ACHN (cell line): ENCODE measurements at places on chromosomes 4 and X.

DNA sequence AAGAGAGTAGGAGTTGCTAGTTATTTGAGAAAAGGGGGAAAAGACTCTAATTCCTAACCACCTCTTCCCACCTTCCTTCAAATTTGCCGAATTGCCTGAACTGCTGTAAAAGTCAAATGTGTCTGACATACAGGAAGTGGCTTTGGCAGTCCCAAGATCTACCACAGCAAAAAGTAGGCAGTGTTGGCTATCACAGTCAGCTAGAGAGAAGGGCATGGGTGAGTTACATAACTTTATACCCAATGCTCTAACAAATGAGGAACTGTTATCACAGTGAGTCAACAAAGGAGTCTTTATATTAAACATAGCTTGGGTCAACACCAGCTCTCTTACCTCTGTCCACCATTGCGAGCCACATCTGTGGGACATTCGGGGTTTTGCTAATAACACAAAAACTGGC is 2.4 kb upstream of the MBNL3 start:
- peak; percentile 18 for DNase-seq

DNA sequence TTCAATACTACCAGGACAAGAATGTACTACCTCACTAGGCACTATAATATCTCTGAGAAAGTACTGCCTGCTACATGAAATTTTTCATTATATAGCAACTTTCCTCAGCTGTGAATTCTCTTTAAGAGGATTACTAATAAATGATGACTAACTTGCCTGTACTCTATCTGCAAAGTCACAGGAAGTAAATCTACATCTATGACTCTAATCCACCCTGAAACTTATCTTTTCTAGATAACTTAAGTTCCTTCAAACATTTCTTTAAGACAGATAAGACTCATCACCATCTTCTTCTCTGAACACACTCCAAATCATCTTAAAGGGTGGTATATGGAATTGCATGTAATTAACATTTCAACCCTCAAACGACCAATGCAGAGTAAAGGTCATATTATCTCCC is 28.8 kb downstream of the RPS6KA3 start:
- no peak for DNase-seq

DNA sequence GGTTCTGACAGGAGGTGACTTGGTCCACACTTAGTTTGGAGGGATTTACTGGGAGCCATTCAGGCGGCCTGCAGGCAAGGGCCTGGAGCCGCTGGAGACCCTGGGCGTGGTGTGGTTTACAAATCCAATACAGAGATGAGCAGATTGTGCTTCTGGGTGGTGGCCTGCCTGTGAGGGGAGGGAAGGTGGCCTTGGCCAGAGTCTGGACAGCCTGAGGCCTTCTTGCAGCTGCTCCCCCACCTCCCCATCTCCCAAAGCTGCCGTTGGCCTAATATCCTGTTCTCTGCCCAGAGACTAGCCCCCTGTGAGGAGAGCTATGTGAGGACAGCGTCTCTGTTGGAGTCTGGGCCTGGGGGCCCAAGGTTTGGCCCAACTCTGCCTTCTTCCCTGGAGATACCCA is 163.9 kb upstream of the MAMLD1 start:
- DNase-seq = no peak

GRCh38 chr4:89283226-89284009 is 24.2 kb downstream of the GPRIN3 start:
- DNase-seq = no peak

DNA sequence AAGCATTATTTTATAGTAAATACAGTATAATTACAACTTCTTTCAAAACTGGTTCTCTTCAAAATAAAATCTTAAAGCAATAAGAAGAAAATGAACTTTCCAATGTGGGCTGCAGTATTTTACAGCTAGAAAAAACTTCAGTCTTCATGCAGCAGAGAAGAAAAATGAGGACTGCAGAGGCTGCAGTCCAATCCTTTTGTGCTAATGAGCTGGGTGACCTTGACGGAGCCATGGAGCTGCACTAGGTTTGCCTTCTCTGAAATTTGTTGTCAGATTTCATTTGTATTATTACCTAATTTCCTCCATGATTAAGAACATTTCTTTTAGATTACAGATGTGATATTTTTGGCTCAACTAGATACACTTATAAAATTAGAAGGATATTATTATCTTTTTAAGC is 245.2 kb upstream of the ADAMTS3 start:
- DNase-seq = no peak

DNA sequence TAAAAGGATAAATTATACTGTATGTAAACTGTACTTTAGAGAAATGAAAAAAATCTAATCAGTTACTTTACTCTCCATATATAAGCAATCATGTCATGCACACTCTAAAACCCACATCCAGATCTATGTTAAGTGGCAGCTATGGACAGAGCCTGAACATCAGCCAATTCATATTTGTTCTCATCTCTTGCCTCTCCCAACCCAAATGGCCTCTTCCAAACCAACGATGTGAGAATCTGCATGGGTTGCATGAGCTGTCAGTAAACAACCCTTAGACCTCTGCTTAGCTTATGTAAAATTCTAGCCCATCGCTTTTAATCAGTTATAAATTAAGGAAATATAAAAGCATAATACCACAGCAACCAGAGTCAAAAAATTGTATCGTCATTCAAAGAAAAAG is 288.7 kb upstream of the INTU start:
- no peak for DNase-seq

- no peak for DNase-seq
Observed at GRCh38 chr4:1766106-1767060, 26.7 kb upstream of the FGFR3 start.

GRCh38 chrX:149860445-149860844 is 20.5 kb upstream of the MAGEA8 start:
- DNase-seq = no peak

GRCh38 chrX:103932133-103932532 is 30.3 kb upstream of the TMSB15B start:
- no peak for DNase-seq

- no peak for DNase-seq
Observed at GRCh38 chr4:87506974-87507701, 22.0 kb downstream of the SPARCL1 start.

DNA sequence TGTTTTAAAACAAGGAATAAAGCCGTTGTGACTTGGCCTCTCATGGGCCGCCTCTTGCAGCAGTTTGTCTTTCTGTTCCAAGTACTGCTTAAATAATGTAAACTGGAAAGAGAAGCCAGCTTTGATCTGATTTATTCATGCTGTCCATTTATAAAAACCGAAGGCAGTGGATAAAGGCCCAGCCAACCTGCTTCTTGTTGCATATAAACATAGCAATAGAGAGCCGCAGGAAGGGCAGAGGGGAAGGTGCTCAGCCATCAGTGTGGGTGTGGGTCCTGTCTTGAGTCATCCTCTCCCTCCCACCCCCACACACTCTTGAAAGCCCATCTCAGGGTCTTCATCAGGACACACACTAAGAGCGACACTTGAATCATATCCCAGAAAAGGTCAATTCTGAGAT is 187.9 kb upstream of the FAM9B start:
- DNase-seq = no peak

- DNase-seq = no peak
Observed at GRCh38 chrX:31609130-31609529, 537.3 kb upstream of the FTHL17 start.

- peak; percentile 62 for DNase-seq
Observed at GRCh38 chrX:38233891-38234667, 13.4 kb upstream of the SRPX start.

GRCh38 chr4:94302191-94302590 is 40.4 kb downstream of the HPGDS start:
- DNase-seq = no peak

GRCh38 chr4:152936446-152937335 is 568 bp downstream of the FHDC1 start:
- peak; percentile 5 for DNase-seq

DNA sequence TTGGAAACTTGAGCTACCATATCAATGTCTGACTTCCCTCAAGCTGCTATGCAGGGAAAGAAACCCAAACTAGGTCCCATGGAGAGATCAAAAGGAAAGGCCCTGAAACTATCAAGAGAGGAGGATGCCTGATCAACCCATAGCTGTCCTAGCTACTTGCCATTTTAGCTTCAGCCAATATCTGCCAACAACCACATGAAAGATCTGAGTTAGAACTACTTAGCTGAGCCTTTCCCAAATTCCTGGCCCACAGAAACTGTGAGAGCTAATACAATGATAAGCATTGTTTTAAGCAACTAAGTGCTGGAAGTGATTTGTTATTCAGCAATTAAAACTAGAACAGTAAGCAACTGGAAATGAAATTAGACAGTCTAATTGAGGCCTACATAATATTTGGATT is 6.3 kb upstream of the ARHGEF38 start:
- no peak for DNase-seq

GRCh38 chr4:67250131-67250896 is 295.0 kb downstream of the CENPC start:
- DNase-seq = no peak

DNA sequence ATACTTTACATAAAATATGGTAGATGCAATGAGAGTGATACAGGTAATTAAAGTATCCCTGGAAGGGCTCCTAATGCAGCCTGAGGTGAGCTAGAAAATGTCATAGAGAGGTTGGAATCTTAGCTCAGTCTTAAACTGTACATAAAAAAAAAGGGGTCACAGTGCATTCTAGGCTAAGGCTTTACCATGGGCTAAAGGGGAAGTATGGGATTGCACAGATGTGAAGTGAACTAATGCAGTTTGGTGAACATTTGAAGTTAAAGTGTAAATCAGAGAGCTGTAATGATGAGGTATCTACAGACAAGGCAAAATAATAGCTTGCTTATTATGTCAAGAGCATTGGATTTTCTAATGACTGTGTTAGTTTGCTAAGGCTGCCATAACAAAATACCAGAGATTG is 405.9 kb downstream of the ADGRL3 start:
- DNase-seq = no peak

GRCh38 chrX:148500423-148501385 is at the start of gene AFF2:
AFF2 (plus strand) TSS chrX:148500617; CDS start chrX:148501098, 481 bp downstream.
- DNase-seq = peak; percentile 0

DNA sequence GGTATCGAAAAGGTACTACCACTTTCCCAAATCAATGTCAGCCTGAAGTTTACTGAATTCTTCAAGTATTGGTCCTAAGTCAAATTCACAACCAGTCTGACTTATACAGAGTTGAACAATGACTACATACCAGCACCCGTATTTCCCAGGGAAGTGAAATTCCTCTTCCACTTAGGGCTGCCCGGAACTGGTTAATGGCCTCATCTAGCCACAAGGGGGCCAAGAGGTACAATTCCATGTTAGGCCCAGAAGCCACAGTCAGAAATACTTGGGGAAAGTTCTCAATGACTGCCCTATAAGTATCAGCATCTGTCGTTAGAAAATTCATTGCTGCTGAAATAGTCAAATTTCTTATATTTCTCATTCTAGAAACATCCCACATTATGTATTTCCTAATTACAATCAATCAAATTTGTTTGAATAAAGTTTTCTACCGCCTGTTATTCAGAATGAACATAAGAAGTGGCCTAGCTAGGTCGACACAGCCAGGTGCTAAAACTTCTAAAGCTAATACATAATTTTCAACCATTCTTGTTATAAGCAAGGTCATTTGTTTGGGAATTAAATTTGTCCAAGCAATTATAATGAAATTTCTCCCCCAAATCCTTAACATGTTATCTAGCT is 5.6 kb upstream of the PCDH7 start:
- DNase-seq = peak; percentile 60

DNA sequence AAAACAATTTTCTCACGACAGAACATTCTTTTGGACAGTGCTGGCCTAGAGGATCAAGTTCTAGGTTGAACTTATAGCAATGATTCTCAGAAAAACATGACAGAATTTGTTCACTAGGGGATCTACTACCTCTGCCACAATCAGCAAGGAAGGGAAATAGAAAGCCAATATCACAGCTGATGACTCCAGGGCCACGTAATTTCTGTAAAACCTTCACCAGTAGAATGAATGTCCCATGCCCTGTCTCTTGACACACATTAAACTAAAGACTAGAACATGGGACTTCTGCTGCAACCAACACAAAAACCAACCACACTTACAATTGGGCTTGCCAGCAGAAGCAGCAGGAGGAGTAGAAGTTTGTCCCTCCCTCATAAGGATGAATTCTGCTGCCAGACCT is 86.0 kb upstream of the NPFFR2 start:
- DNase-seq = no peak

- DNase-seq = no peak
Observed at GRCh38 chrX:39360101-39360500, 558.8 kb downstream of the MID1IP1 start.

DNA sequence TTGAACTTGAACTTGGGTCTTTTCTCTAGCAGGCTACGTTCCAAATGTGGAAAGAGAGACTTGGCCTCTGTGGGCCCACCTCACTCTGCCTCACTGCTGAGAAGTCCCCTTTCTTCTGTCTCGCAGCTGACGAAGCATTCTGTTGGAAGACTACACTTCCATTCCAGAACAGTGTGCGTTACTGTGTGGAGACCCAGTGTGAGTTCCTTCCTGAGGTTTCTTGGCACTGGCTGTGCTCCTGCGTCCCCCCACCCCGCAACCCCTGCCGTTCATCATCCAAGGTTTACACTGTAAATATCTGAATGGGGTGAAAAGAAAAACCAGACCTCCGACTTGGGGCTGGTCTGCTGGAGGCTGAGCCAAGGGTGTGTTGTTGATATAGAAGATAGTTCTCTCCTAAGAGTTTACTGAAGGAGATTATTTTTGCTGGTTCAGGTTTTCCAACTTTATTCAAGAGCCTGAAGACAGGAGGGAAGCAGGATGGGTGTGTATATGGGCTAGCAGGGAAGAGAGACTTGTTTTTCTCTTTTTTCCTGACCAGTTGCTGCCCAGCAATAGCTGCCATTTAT is 34.7 kb downstream of the NHSL2 start:
- DNase-seq = no peak

DNA sequence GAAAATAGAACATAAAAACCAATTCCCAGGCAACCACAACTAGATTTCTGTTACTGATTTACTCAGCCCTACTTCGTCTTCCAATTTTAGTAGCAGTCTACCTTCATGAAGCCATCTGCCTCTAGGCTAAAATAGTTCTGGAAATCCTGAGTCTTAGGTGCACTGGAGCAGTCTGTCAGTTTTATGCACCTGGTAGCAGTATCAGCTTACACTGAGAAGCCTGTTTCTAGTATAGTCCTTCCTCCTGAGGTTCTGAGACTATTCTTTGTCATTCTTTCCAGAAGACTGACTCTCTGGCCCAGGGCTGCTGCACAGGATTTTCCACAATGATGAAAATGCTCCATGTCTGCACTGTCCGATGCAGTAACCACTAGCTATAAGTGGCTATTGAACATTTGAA is 16.9 kb upstream of the HPRT1 start:
- DNase-seq = no peak

DNA sequence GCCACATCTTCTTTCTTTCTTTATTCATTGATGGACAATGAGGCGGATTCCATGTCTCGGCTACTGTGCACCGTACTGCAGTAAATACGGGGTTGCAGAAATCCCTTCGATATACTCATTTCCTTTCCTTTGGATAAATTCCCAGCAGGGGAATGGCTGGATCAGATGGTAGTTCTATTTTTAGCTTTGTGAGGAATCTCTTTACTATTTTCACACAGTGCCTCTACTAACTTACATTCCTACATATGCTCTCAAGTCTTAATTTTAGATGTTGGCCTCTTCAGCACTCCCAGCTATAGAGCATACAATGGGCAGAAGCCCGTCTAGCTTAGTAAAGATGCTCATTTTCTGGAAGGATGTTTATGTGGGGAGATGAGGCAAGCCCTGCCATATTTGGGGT is 317.4 kb downstream of the ASMT start:
- no peak for DNase-seq
